ENCODE measurements at places on chromosomes 5 and 9.

DNA sequence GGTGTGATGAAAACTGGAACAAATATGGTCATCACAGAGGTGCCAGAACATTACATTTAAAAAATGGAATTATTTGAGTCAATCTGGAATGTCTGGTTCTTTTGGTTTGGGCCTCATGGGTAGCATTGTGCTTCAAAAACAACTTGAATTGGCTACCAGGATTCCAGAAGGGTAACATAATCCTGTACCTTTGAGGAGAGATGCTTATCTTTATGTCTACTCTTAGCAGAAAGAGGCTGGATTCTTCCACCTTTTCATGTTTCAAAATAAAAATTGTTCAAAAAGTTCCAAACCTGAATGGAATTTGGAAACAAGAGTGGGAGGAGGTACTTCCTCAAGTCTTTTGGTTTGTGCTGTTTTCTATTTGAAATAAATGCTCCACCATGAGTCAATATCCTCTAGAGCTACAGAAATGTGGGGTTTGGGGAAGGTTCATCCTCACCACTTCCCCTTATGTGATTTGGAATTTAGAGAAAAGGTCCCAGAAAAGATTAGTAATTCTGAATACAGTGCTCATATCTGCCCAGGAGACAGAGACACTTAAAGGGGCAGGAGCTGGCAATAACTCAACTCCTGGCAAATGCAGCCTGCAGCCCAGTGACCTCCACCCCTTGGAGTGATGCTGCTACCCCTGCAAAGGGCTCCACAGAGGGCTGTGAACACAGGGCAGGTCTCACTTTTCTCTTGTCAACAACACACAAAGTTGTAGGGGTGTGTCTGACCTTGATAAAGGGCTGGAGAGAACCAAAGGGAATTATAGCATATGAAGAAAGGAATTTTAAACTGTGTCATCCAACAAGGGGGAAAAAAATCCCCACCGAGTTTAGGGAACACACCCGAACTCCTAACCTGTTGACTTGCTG lies 272.8 kb downstream of the CWC27 start:
- no peak for DNase-seq

DNA sequence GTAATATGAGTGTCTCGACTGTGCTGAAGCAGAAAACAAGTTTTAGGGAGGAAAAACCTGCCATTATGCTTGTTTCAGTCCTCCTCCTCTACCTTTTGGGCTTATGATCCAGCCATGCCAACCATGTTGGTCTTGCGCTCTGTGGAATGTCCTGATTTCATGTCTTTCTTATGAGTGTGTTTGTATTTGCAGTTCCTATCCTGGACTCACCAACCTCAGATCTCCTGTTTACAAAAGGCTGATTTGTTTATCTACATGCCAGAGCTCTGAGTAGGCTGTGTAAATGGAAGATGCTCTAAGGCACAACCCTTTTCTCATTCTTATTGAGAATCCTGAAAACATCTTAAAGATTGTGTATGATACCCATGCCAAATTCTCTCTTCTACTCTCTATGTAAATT lies 138.6 kb downstream of the ARHGEF28 start:
- DNase-seq: peak; percentile 97

GRCh38 chr5:138353560-138354080 lies 1.1 kb downstream of the KDM3B start:
- DNase-seq: no peak

- DNase-seq: no peak
Measured at GRCh38 chr5:41112486-41113455, 41.6 kb upstream of the MROH2B start.

DNA sequence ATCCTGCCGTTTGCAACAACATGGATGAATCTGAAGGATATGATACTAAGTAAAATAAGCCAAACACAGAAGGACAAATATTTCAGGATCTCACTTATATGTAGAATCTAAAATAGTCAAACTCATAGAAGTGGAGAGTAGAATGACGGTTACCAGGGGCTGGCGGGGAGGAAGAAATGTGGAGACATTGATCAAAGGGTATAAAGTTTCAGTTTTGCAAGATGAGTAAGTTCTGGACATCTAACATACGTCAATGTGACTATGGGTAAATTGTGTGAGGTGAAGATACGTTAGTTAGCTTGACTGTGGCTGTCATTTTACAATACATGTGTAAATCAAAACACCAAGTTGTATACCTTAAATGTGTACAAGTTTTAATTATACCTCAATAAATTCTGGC lies 200.3 kb downstream of the SNX18 start:
- no peak for DNase-seq

- DNase-seq: no peak
Measured at GRCh38 chr9:116951588-116952435, 264.7 kb downstream of the TRIM32 start.

DNA sequence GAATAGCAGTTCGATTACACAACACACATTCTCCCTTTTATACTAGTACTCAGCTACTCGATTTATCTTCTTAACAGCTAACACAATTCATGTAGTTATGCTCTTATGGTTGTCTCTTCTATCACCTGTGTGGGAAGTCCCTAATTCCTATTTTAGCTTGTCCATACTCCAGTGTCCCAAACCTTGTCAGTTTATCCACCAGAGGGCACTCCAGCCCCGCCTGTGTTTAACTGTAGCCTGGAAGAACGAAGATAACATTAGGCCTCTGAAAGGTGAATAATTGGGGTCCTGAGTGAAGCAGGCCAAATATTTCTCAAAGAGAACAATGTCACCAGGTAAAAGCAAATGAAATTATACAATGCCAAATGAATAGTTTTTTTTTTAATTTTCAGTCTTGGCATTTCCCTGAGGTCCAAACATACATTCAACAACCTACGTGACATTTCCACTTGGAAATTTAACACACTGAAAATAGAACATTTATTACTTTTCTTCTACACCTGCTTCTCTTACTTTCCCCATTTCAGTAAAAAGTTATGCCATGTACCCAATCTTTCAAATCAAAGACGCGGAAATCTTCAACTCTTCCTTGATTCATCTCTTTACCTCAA lies 560.7 kb downstream of the HTR1A start:
- DNase-seq: peak; percentile 49

- DNase-seq: no peak
Measured at GRCh38 chr5:55175781-55176175, 2.8 kb upstream of the CDC20B start.

DNA sequence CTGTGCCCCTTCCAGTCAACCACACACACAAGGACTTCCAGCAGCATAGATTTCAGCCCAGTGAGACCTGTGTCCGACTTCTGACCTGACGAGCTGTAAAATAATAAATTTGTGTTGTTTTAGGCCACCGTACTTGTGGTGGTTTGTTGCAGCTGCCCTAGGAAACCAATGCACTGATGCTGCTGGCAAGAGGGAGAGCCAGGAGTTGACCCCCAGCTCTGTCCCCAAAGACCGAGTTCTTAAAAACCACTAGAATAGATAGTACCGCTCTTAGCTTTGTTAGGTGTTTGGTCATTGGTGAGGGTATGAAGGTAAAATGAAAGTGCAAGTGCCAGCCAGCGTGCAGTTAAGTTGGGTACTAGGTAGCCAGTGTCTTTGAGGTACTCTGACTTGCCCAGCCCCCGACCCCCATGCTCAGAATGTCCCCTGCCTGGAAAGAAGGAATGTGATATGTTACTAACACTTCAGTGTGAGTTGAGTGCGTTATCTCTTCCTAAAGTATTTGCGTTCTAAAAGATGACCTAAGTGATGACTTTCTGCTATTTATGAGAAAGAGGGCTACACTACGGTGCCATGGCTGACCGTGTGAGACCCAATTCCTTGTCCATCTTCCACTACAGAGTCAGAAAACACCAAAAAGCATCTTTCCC lies 185.6 kb downstream of the AOPEP start:
- no peak for DNase-seq

GRCh38 chr9:125621170-125621569 lies 85.8 kb downstream of the MAPKAP1 start:
- DNase-seq: no peak

- DNase-seq: no peak
Measured at GRCh38 chr5:158163451-158164295, 304.7 kb upstream of the CLINT1 start.

- no peak for DNase-seq
Measured at GRCh38 chr5:59342181-59342580, 551.3 kb downstream of the PDE4D start.

DNA sequence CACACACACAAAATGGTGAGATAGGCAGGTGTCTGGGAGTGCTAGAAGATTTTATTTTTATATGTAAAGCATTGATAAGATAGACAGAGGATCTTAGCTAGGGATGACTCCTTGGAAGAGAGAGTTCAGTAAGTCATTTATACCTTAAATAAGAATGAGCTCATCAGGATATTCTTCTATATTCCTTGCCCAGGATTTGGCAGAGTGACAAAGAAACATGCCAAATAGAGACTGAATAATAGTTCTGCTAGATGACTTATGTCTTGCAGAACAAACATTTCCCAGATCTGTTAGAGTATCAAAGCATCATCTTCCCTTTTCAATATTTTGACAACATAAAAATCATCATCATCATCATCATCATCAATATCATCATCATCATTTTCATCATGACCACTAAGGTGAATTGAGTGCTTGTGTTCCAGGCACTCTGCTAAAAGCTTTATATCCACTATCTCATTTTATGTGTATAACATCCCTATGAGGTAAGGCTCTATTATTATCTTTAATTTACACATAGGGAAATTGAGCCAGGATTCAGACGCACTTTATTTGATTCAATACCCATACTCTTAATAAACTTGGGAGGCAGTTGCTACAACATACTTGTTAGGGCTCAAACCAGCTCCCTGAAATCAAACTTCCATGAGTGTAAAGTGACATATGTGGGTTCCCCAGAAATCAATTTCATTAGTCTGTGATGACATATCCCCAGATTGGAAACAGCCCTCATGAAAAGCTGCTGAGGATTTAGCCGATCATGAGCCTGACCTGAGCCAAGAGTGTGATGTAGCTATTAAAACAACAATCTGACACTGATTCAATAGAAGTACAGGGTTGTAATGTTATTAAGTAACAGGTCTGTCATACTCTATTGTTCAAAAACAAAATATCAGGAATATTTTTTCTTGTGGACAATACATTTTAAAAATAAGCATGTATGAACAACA lies 176.3 kb upstream of the SEMA6A start:
- no peak for DNase-seq

DNA sequence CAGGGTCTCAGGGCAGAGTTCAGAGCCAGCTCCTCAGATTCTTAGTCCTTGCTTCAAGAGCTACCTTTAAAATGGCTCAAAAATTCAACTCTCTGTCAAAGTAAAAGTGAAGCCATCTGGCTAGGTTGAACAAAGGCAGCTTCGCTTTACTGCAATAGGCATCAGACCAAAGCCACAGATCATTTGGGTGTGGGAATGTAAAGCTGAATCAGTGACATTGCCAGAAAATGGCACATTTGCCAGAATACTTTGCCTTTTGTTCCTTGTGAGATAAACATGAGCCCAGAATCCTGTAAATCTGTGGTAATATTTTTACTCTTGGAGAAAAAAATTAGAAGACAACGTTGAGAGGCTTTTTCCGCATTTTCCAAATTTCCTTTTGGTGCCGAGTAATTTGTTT lies 210.5 kb downstream of the PALM2AKAP2 start:
- DNase-seq: no peak

- DNase-seq: no peak
Measured at GRCh38 chr9:135363596-135363995, 116.0 kb upstream of the PPP1R26 start.

GRCh38 chr5:171436804-171437285 lies 17.4 kb downstream of the FGF18 start:
- DNase-seq: no peak

Data from SW 1271 (cell line).